ENCODE measurements at places on chromosomes 3 and 15.

- no peak for DNase-seq
Measured at GRCh38 chr15:94029495-94029894, 201.9 kb upstream of the MCTP2 start.

- no peak for DNase-seq
Measured at GRCh38 chr3:14806641-14807263, 12.0 kb upstream of the FGD5 start.

DNA sequence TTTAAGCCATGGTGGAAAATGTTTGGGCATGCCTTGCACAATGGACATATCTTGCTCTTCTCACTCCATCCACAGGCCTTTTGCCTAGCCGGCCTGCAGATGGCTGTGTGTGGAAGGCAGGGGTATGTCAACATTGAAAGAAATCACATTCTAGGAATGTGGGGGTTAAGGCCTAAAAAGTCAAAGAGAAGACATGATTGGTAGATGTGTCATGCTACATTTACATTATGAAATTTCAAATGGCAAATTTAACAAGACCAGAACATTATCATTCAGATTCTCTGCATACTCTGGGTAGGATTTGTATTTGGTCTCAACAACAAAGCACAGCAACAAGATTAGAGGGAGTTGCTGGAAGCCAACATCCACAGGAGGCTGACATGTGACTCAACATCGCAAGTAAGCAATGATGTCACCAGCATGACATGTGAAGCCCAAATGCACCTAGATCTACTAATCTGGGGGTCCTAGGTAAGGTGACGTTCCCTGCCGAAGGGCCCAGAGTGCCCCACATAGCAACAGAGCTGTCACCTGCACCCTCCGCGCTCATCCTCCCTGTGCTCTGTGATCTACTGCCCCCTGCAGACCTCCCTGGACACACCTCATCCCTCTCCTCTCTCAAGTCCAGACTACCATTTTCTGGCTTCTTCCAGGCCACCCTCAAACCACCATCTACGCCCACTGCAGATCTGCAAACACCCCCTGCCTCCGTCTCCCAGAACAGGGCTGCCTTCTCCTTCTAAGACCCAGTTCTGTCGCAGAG, 39.4 kb downstream of the CLDN18 start:
- no peak for DNase-seq

DNA sequence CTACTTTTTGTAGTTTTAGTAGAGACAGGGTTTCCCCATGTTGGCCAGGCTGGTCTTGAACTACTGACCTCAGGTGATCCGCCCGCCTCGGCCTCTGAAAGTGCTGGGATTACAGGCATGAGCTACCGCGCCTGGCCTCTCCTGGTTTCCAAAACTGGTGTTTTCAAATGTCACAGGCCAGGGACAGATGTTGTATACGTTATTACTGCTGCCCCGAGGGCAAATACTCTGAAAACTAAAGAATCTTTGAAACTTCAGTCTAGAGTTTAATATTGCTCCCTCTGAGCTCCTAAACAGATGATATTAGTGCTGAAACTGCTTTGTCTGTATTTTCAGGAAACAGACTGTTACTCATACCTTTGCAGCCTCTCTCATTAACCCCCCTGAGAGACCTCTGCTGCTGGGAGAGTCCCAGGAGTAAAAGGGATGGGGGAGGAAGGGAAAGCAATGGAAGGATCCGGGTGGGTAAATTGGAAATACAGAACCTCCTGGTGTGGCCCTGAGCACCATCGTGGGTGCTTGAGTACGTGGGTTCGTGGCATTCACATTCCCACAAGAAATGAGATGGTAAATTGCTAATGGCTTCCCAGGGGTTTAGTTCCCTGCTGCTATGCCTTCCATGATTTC, 96.3 kb upstream of the IGF1R start:
- no peak for DNase-seq

- DNase-seq: no peak
Measured at GRCh38 chr3:40313975-40314860, 4.7 kb downstream of the EIF1B start.

GRCh38 chr3:72563690-72564370, 284.4 kb downstream of the SHQ1 start:
- DNase-seq: no peak

DNA sequence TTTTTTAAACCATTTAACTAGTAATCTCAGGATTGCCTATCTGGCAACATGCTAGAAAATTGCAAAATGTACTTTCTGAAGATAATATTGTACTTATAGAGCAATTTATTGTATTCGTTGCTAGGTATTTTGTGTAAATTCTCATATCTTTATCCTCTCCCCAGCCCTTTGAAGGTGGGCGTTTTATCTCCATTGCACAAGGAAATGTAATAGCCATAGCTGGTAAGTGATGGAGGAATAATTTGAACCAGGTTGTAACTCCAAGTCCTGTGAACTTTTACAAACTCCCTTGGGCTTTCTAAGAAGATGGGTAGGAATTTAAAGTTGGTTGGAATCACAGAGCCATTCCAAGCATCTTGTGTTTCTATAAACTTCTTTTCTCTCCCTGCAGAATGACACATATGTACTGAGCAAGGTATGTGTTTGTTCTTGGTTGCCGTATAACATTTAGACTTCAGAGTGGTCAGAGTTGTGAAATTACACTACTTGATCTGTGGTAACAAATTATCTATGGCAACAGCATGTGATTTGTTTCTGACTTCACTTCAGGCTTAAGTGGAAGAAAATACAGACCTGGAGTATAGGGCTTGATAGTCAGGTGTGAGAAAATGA, 170.9 kb downstream of the AKAP13 start:
- DNase-seq: no peak

DNA sequence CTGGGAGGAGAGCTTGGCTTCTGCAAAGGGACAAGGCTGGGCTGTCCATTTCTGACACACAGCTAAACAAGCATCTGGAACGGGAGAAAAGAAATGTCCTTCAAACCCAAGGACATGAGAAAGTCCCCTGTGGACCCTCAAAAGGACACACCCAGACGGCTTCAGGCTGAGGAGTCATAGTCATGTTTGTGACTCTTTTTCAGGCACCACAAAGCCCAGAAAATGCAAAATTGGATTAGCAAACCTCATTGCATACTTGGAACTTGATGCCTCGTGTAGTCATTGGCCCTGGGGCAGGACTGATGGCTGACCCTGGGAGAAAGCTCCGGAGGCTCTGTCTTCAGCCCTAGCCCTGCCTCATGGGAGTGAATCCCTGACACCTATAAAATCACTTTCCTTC, 21.5 kb downstream of the FAM174B start:
- DNase-seq: no peak

DNA sequence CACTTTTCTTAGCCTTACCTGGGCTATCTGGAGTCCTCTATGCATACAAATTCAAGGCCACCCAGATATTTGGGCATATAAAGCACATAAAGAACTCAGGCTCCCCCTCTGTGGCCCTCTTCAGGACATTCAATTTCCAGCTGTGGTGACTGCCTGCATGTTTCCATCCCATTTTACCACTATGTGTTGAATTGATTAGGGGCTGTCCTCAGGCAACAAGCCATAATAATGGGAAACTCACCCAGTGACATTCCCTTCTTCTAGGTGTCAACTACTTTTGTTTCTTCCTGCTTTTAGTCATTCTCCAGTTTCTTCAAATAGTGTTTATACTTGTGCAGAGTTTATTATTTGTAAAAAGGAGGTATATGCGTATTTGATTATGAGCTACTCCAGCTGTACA, 18.0 kb downstream of the NRG4 start:
- no peak for DNase-seq

- no peak for DNase-seq
Measured at GRCh38 chr15:90572893-90573292, 43.2 kb downstream of the CRTC3 start.

DNA sequence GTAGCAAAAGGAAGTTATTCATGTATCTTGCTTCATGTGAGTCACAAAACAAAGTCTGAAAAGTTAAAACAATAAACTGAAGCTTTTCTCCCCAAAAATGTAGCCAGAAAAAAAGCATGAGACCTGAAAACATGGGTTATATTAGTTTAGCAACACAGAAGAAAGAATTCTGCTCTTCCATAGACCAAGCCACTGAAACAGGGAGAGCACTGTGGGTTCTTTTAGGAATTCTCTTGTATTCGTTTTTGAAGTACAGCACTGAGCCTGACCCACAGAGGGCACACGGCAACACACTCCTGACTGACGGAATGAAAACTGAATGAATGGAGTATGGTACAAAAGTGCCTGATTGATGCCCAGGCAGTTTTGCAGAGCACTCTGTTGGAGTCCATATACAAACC, 66.6 kb downstream of the TM4SF4 start:
- DNase-seq: no peak

DNA sequence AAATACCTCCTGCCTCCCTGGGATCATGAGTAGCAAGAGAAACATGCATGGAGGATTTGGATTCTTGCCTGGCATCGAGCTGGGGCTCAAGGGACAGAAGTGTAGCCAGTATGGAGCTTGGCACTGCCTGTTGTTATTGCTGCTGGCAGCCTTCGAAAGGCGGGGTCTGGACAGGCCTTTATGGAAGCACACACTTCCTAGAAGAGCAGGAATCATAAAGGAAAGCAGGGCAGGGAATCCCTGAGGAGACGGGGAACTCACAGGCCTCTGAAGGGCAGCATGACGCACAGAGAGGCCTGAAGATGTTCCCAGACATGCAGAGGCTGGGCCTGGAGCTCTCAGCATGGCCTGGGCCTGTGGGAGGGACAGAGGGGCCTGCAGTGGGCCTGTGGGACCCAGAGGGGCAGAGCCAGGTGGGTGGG, 18.6 kb upstream of the SLC41A3 start:
- no peak for DNase-seq

DNA sequence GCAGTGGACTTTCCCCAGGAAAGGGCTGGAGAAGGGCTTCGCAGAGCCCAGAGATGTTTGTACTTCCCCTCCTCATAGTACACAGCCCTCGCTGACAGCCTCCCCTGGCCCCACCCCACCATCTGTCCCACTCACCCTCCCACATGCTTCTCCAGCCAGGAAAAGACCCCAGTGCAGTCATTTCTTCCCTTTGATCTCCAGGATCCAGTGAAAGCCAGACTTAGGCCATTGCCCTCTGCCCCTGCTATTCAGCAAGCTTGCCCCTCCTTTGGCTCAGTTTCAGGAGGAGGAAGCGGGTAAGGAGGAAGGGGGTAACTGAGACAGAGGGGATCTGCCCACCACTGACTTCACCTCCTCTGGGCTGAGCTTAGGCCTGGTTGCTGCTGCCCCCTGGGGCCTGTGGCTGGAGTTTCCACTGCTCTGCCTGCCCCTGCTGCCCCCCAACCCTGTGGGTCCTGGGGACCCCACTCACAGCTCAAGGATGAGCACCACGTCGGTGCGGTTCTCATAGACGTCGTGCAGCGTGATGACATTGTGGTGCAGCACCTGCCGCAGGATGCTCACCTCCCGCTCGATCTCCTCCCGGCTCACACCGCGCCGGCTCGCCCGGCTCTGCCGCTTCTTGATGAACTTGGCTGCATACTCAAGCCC, 63.1 kb downstream of the DAPK2 start:
- no peak for DNase-seq

- DNase-seq: no peak
Measured at GRCh38 chr3:15097891-15098290, 1.1 kb downstream of the RBSN start.

DNA sequence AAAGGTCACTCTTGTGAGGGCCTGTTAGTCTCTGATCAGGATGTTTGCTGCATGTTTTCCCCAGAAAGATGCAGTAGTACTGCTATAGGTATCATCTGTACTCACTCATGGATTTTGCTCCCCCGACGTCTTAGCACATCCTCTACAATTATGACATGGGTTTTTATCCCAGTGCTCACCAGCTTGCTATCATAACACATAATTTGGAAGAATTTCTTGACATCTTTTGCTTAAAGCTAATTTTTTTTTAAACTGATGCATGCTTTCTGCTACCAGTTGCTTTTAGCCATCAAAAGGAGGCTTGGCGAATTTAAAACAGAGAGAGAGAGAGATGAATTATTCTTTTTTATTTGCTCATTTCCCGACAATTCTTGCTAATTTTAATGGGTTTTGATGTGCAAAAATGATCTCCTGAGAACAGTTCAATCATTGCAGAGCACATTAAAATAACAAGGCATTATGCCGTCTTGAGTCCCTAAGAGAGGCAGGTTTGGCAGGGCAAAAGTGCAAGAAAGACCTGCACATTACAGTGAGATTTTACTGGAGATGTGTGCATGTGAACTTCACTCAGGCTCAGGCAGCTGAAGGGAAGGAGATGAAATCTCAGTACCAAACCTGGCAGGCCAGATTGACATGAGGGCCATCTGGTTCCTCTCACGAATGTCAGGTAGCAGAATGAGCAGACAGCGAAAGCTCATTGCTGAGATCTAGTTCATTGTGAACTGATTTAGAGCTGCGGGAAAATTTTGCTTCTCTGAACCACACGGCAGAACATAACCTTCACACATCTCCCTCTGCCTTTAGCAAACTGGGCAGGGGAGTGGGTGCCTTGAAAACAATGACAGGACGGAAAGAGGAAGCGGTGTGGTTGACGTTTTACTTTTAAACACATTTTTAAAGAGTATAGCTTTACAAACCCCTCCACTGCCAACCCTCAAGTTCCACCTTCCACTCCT, 25.9 kb upstream of the GOLGA8B start:
- peak; percentile 4 for DNase-seq

GRCh38 chr3:165195241-165195639, 944 bp downstream of the SLITRK3 start:
- no peak for DNase-seq

DNA sequence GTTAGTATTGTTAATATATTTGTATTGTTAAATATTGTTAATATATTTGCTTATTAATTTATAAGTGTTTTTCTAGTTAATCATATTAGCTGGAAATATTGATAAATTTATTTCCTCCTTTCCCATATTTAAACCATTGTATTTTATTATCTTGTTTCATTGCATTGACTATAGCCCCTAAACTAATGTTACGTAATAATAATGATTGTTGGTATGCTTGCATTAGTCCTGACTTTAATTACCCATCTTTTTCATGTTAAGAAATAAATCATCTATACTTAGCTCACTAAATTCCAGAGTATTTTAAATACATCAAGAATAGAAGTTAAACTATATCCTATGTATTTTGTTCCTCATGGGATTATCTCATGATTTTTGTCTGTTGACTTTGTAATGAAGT, 368.2 kb downstream of the LSAMP start:
- DNase-seq: no peak

- no peak for DNase-seq
Measured at GRCh38 chr3:30343067-30343831, 263.2 kb upstream of the TGFBR2 start.

- no peak for DNase-seq
Measured at GRCh38 chr3:117768581-117768980, 1059.0 kb downstream of the TUSC7 start.
